Cortex of kidney (tissue), 1 donor: ENCODE measurements at places on chromosomes 5 and 9.
A peak's percentile ranks its signal among the peaks of the same experiment; 100 is the strongest.

DNA sequence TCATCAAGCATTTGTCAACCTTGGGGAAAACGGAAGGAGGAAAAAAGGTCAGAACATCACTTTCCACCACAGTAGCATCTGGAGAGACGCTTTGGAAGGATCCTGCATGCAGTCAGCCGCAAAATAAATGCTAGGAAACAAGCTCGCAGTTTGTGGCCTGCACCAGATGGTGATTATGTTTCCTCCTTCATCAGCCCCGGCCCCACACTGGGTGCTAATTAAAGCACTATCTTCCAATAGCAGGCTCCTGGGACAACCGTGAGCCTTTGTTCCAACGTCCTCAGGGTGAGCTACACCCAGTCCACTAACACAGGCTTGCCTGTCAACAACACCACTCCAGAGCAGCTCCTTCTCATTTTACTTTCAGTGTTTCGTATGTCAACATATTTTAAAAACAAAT lies 64.0 kb downstream of the RNF130 start:
- no peak for DNase-seq

GRCh38 chr5:107361945-107362344 lies 308.8 kb downstream of the EFNA5 start:
- no peak for DNase-seq

DNA sequence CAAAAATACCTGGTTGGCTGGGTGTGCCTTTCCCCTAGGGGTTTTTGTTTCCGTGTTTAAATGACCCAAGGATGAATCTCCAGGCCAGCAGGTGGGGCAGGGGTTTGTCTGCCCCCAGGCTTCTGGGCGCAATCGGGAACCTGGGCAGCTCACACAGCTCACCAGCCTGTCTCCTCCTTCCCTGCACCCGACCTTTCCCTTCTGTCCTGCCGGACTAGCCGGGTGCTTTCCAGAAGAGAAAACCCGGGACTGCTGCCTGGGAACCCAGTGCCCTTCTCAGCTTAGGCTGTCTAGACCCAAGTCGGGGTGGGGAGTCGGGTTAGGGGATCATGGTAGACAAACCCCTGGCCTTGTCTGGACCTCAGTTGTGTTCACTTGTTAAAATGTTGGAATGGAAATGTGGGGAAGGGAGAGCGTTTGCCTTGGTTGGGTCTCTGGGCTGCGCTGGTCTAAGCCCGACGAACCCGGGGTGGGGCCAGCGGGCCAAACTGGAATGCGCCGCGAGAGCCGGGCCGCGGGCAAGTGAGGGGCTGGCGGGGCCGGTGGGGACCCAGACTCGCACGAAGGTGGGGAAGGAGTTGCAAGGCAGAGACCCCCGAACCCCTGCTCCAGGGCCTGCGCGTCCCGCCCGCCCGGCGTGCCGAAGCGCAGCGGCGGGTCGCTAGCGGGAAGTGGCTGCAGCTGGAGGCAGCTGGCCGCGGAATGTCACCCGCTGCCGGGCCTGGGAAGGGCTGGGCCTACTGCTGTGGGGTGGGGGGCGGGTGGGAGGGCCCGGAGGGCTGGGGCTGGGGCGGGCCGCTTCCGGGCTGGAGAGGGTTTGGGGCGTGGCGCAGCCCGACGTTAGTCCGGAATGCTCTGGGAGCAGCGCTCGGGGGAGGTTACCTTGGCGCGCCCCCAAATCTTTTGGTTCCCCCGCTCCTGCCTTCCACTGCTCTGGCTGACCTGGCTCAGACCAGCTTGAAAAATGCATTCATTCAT lies 84.6 kb downstream of the DAB2IP start:
- DNase-seq = peak; percentile 22

DNA sequence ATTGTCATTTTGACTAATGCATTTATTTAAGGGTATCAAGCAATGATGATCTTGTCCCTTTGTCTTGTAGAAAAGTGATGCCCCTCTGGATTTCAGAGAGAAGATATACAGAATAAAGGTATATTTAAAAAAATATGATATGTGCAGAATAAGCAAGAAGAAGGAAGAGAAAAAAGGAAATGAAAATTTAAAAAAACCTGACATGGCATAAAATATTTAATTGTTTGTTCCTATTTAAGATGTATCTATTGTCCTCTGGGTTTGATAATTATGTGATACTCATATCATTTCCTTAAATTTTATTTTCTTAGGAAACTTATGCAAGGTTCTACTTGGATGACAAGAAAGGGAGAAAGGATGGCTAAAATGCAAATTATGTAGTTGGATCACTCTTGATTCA lies 983.7 kb upstream of the CDH6 start:
- DNase-seq = no peak

DNA sequence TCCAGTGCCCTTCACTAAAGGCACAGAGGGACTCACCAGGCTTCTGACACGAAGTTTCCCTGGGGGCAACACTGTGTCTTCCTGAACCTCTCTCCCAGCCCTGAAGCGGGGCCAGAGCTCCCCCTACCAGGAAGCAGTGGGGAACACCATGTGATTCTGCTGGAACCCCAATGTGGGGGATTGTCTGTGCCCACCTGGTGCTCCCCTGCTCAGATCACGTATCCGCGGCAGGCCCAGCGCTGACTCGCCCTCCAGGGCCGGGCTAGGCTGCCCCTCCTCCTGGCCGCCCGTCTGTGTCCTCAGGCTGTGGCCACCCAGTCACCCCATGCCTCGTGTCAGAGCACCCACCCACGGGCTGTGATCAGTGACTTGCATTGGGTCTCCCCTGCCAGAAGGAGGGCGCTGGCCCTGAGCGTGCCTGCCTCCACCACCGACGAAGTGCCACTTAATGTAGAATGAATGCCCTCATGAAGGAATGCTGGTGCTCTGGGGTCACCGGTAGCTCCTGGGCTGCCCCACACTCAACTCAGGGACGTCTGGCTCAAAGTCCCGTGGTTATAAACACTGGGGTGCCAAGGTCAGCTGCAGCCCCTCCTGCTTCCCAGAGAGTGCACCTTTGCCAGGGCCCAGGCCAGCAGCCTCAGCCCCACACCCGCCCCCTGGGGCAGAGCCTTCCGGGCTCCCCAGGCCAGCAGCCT lies 22.1 kb downstream of the SARDH start:
- no peak for DNase-seq
